ENCODE measurements at places on chromosomes 2 and 18.

- DNase-seq: no peak
Observed at GRCh38 chr2:197167608-197168314, 142.8 kb downstream of the ANKRD44 start.

DNA sequence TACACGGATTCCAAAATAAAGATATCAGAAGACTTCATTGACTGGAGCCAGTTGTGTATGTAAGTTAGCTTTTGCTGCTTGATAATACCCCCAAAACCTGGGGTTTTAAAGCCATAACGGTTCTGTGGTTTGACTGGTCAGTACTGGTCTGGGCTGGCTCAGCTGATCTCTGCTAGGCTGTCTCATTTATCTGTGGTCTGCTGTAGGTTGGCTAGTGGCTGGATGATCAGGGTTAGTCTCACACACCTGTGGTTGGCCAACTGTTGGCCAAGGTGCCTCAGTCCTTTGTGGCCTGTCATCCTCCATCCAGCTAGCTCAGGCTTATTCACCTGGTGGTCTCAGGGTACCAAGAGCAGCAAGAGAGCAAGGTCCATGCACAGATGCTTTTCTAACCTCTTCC lies 183.2 kb downstream of the KLHL29 start:
- DNase-seq: no peak

- no peak for DNase-seq
Observed at GRCh38 chr18:23981369-23981980, 33.1 kb upstream of the TTC39C start.

- DNase-seq: peak; percentile 37
Observed at GRCh38 chr18:7072593-7072992, 45.0 kb downstream of the LAMA1 start.

Measured in H7 (cell line).